Left renal cortex interstitium (tissue), 4 donors: ENCODE measurements at places on chromosomes 16 and 17.

- no peak for DNase-seq
Measured at GRCh38 chr17:3895354-3895753, 2.5 kb upstream of the CAMKK1 start.

DNA sequence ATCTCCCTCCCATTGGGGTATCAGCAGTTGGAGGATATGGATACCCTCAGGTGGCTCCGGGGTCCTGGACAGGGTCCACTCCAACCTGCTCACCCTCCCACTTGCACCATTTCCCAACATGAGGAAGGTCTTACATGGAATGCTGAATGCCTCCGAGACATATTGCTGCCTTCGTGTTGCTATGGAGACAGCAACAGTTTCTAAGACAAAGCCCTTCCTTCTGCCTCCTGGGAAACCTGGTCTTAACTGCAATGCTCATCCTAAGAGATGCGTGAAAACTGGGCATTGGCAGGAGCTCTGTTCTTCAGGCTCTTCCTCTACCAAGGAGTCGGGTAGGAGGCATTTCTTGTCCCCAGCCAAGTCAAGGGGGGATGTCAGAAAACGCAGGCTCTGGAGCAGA, 45.2 kb downstream of the ST3GAL2 start:
- no peak for DNase-seq

DNA sequence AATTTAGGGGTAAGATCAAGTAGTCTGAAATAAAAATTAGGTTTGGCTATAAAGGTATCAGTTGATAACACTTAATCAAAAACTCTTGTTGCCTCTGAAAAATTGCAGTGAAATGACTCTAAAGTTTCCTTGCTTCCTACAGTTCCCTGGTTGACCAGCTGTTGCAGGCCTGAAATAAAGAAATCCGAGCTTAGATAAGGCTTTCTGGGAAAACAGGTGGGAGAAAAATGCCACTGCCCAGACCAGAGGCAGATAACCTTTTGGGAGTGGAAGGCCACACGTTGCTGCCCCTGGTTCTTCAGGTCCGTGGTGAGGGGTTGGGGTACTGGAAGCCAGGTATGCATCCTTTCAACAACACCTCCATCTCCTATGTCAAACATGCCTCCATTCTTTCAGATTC, 111.3 kb downstream of the HS3ST3A1 start:
- DNase-seq: no peak

GRCh38 chr16:50563989-50564388, 15.8 kb downstream of the NKD1 start:
- no peak for DNase-seq

GRCh38 chr17:59487161-59487873, 78.1 kb upstream of the DHX40 start:
- no peak for DNase-seq

- DNase-seq: no peak
Measured at GRCh38 chr16:87266846-87267245, 50.3 kb downstream of the C16orf95 start.
